Stimulated activated CD8-positive, alpha-beta memory T cell treated with anti-CD3 and anti-CD28 coated beads, Interleukin-7, amount 100 ng/mL, for 1 hour (primary cell): ENCODE measurements at places on chromosomes 7 and 10.

DNA sequence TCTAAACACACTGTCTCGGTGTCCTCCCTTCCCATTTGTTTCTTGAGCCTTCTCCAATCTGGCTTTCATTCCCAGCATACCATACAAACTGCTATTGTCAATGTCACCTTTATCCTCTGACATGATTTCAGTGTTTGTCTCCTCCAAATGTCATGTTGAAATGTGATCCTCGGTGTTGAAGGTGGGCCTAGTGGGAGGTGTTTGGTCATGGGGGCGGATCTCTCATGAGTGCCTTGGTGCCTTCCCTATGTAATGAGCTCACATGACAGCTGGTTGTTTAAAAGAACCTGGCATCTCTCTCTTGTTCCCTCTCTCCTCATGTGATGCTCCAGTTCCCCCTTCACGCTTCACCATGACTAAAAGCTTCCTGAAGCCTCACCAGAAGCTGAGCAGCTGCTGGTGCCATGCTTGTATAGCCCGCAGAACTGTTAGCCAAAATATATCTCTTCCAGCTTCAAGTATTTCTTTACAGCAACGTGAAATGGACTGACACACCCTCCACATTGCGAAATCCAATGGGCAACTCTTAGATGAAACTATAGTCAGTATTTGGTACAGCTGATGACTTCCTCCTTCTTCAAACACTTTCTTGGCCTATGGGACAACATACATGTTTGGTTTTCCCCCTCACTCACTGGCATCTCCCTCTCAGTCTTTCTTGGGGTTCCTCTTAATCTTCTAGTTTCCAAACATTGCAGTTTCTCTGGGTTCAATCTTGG is 27.8 kb downstream of the RNLS start:
- DNase-seq, result no peak

DNA sequence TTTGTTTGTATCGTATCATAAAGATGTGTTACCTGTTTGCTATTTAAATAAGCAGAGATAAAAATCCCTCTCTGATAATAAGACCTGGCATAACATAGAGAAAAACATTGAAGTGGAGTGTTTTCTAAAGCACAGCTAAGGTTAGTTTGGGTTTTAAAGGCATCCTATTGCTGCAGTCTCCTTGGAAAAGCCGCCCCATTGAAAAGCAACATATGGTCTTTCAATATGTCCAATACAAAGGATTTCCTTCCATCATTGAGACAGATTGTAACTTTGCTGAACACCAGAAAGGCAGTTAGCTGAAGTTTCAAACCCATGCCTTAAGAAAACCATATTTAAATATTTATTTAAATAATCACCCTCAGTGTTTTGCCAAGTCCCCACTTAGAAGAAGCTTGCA is 898.5 kb upstream of the KCND2 start:
- DNase-seq, result no peak

- no peak for DNase-seq
Observed at GRCh38 chr7:13829914-13830900, 159.3 kb downstream of the ETV1 start.

DNA sequence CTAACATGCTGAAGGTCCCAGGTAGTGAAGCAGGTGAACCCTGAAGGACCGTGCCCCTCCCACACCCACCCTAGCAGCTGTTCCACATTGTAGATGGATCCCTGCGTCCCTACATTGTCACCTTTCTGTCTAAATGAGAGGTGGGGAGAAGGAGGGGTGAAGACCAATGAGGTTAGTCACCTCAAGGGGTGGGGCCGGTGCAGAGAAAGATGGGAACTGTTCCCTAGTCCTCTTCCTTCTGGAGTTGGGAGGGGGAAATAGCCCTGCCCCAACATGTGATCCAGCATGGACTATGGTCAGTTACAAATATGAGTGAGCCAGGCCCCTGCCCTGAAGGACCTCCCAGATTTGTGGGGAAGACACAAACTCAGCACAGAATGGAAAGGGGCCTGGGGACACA is 124.5 kb downstream of the LHPP start:
- DNase-seq, result no peak

GRCh38 chr10:100100651-100101184 is 19.0 kb upstream of the CPN1 start:
- no peak for DNase-seq

GRCh38 chr7:15326044-15326644 is 235.7 kb downstream of the AGMO start:
- DNase-seq, result no peak

DNA sequence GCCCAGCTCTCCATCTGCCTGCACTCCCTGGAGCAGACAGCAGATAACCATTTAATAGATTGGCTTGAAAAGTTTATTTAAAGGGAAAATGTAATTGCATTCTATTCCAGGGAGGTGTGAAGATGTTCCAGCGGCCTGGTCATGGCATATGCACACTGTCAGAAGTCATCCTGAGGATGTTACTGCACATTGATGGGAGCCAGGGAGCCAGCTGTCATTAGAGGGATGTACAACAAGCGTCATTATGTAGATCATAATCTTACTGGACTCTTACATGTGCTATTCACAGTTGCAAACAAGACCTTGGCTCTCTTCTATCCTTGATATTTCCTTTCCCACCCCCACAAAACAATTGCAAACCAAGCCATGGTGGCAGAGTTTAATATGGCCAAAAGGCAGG is 65.4 kb downstream of the FAM204A start:
- DNase-seq, result no peak

- no peak for DNase-seq
Observed at GRCh38 chr10:93333278-93333978, 148.7 kb downstream of the MYOF start.

GRCh38 chr7:65471587-65471986 is 97.9 kb downstream of the ZNF92 start:
- no peak for DNase-seq

DNA sequence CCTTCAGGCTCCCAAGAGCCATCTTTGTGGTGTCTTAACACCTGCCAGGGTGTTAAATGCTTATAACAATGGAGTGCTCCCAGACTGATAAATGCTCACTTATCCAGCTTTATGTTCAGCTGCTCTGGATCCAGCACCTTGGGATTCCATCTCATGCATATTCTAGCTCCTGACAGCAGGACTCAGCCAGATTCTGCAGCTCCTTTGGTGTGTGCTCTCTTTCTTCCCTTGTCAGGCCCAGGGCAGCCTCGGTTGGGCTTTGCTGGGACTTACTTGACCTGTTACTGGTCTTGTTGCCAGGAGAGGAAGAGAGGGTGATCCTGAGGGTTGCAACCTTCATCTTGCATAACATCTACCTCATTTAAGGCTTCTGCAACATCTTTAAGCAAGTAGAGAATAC is 59.4 kb upstream of the CCNY start:
- no peak for DNase-seq

GRCh38 chr10:131553121-131553520 is 241.6 kb upstream of the TCERG1L start:
- DNase-seq, result no peak

GRCh38 chr10:132543916-132544743 is 6.5 kb downstream of the INPP5A start:
- no peak for DNase-seq
